Activated CD4-positive, alpha-beta memory T cell treated with anti-CD3 and anti-CD28 coated beads, Interleukin-2, amount 10 ng/mL, durations not matched to agents 7 days and 5 days (primary cell): ENCODE measurements at places on chromosomes 13 and 19.

- no peaks in the 10 kb centered on the region for H3K36me3 ChIP-seq
- no peak overlapping the region for H3K27ac ChIP-seq
- peaks cover 18% of the 10 kb centered on the region for H3K27me3 ChIP-seq
Observed at GRCh38 chr13:26988059-26988769, 183.4 kb downstream of the USP12 start.

- no peak for DNase-seq
- no peak overlapping the region for H3K4me3 ChIP-seq
- H3K36me3 ChIP-seq = peaks cover 14% of the 10 kb centered on the region
- H3K4me1 ChIP-seq = peaks cover 18% of the 10 kb centered on the region
- no peak overlapping the region for H3K27ac ChIP-seq
- H3K27me3 ChIP-seq = no peaks in the 10 kb centered on the region
Observed at GRCh38 chr19:14550201-14550754, 20.9 kb downstream of the TECR start.

GRCh38 chr13:50617134-50617721 lies 226.3 kb downstream of the DLEU7 start:
- no peaks in the 10 kb centered on the region for H3K36me3 ChIP-seq
- no peaks in the 10 kb centered on the region for H3K27me3 ChIP-seq
- no peak overlapping the region for H3K4me3 ChIP-seq
- no peak overlapping the region for H3K27ac ChIP-seq
- peaks cover 7% of the 10 kb centered on the region for H3K4me1 ChIP-seq

GRCh38 chr13:93183302-93183701 lies 43.3 kb upstream of the GPC6 start:
- no peak overlapping the region for H3K27ac ChIP-seq
- no peak overlapping the region for H3K4me3 ChIP-seq
- no peak for DNase-seq

DNA sequence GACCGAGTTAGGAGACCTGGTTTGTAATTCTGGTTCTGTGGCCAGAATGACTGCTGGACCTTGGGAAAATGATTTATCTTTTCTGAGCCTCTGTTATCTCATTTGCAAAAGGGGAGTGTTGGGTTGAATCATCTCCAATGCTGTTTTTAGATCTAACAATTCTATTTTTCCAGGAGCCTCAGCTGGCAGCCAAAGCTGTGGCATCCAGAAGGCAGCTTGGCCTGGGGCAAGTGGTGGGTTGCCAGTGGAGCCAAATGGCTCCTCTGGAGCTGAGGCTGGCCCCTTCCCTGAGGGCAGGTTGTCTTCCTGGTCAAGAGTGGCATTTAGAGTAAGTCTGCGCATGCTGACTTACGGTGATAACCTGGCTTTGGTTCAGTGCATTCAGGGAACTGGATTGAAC lies 21.3 kb downstream of the B3GLCT start:
- no peaks in the 10 kb centered on the region for H3K4me1 ChIP-seq
- no peaks in the 10 kb centered on the region for H3K27me3 ChIP-seq
- DNase-seq = no peak
- H3K4me3 ChIP-seq = no peak overlapping the region
- no peak overlapping the region for H3K27ac ChIP-seq
- no peaks in the 10 kb centered on the region for H3K36me3 ChIP-seq

GRCh38 chr13:95226476-95226875 lies 74.8 kb downstream of the ABCC4 start:
- no peak overlapping the region for H3K27ac ChIP-seq
- H3K36me3 ChIP-seq = no peaks in the 10 kb centered on the region
- peaks cover 20% of the 10 kb centered on the region for H3K4me1 ChIP-seq
- no peak overlapping the region for H3K4me3 ChIP-seq

- no peaks in the 10 kb centered on the region for H3K36me3 ChIP-seq
- no peaks in the 10 kb centered on the region for H3K27me3 ChIP-seq
- no peak overlapping the region for H3K4me3 ChIP-seq
- DNase-seq = no peak
Observed at GRCh38 chr19:33047422-33047821, 17.3 kb downstream of the RHPN2 start.

GRCh38 chr13:44619651-44620050 lies 43.5 kb upstream of the TSC22D1 start:
- no peaks in the 10 kb centered on the region for H3K36me3 ChIP-seq
- no peak for DNase-seq
- no peak overlapping the region for H3K4me3 ChIP-seq
- H3K27me3 ChIP-seq = peaks cover 4% of the 10 kb centered on the region

GRCh38 chr13:45137526-45137925 lies 17.2 kb downstream of the GTF2F2 start:
- H3K36me3 ChIP-seq = peaks cover 20% of the 10 kb centered on the region
- H3K4me3 ChIP-seq = no peak overlapping the region
- no peak for DNase-seq
- no peak overlapping the region for H3K27ac ChIP-seq

- DNase-seq = no peak
- H3K27ac ChIP-seq = no peak overlapping the region
- H3K27me3 ChIP-seq = no peaks in the 10 kb centered on the region
- peaks cover 6% of the 10 kb centered on the region for H3K4me1 ChIP-seq
Observed at GRCh38 chr19:13969897-13970296, 17.6 kb downstream of the DCAF15 start.

DNA sequence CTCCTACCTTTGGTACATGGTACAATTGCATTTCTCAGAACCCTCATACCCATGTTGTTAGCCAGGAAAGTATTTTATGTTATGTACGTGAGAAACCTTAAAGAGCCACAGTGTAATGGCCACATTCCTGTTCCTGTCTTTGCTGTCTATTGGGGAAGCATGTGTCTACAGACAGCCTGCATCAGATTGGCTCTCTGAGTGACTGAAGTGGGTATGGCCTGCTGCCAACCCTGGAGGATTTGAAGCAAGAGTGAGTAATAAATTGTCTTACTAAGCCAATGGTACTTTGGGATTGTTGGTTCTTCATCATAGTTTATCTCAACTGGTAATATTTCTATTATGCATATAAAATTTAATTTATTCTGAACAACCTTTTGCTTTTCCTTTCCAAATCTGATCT lies 574.1 kb downstream of the LMO7 start:
- H3K36me3 ChIP-seq = no peaks in the 10 kb centered on the region
- no peaks in the 10 kb centered on the region for H3K27me3 ChIP-seq
- no peak overlapping the region for H3K27ac ChIP-seq
- DNase-seq = no peak
- no peaks in the 10 kb centered on the region for H3K4me1 ChIP-seq

DNA sequence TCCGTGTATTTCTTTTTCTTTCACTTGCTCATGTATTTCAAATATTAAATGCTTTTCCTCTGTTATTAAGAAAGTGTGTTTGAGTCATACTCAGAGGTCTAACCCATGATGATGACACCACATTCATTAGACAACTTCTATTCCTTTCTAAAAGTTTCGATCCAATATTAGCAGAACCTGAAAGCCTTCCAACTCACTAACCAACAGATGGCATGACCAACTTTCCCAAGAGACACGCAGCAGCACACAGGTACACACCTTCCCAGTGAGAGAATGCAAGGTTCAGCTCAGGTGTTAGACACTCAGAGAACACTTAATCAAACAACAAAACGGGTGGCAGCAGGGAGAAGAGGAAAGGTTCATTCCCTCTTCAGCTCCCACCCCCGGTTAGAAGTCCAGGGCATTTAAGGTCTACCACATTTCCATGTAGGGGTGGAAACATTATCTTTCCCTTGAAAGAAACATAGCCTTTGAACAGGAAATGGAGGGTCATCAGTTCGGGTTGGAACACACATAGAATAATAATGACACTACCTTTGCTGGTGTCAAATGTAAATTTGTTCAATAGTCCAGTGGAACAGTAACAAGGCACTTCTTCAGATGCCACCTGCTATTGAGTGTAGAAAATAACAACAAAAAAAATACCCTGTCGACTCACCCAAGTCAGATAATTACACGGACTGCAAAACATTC lies 404.2 kb downstream of the COG6 start:
- no peaks in the 10 kb centered on the region for H3K36me3 ChIP-seq
- H3K4me1 ChIP-seq = peaks cover 25% of the 10 kb centered on the region
- no peaks in the 10 kb centered on the region for H3K27me3 ChIP-seq
- no peak for DNase-seq
- no peak overlapping the region for H3K27ac ChIP-seq

DNA sequence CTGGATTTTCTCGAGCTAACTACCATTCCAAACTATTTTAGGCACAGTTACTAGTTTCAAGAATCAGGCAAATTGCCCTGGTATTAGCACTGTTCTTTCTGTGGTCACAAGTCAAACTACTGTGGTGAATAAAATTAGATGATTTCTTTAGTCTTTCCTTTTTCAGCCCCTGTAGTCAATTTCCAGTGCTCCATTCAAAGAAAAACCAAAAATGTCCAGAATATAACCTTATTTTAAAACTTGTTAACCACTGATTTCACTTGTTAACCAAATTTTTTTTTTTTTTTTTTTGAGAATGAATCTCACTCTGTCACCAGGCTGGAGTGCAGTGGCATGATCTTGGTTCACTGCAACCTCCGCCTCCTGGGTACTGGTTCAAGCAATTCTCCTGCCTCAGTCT lies 50.6 kb upstream of the USPL1 start:
- peaks cover 18% of the 10 kb centered on the region for H3K4me1 ChIP-seq
- H3K27ac ChIP-seq = no peak overlapping the region
- H3K36me3 ChIP-seq = no peaks in the 10 kb centered on the region
- peaks cover 3% of the 10 kb centered on the region for H3K27me3 ChIP-seq

DNA sequence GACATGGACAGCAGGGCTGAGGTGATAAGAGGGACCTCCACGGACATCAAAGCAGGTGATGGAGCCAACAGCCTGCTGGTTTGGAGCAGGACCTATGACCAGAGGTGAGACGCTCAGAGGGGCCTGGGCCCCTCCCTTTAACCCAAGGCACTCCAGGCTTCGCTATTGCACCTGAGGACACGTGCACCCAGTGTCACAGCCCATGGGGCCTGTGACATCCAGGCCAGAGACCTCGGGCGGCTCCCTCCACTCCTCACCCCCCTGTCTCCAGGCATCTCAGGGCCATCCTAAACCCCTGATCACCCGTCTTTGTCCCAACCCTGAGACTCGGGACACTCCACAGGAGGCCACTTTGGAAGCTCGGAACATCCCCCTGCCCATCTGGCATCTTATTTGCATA lies 12.9 kb downstream of the ADGRE5 start:
- H3K4me1 ChIP-seq = peaks cover 14% of the 10 kb centered on the region
- no peak overlapping the region for H3K4me3 ChIP-seq
- no peaks in the 10 kb centered on the region for H3K27me3 ChIP-seq
- no peak for DNase-seq
- peaks cover 82% of the 10 kb centered on the region for H3K36me3 ChIP-seq

- H3K36me3 ChIP-seq = peaks cover 67% of the 10 kb centered on the region
- H3K4me1 ChIP-seq = peaks cover 6% of the 10 kb centered on the region
- H3K4me3 ChIP-seq = no peak overlapping the region
- DNase-seq = no peak
Observed at GRCh38 chr19:6822311-6822670, 49.8 kb downstream of the VAV1 start.

- no peak overlapping the region for H3K27ac ChIP-seq
- DNase-seq = no peak
- H3K27me3 ChIP-seq = no peaks in the 10 kb centered on the region
- peaks cover 10% of the 10 kb centered on the region for H3K36me3 ChIP-seq
- no peak overlapping the region for H3K4me3 ChIP-seq
Observed at GRCh38 chr19:10262771-10263170, 8.1 kb upstream of the ICAM1 start.

DNA sequence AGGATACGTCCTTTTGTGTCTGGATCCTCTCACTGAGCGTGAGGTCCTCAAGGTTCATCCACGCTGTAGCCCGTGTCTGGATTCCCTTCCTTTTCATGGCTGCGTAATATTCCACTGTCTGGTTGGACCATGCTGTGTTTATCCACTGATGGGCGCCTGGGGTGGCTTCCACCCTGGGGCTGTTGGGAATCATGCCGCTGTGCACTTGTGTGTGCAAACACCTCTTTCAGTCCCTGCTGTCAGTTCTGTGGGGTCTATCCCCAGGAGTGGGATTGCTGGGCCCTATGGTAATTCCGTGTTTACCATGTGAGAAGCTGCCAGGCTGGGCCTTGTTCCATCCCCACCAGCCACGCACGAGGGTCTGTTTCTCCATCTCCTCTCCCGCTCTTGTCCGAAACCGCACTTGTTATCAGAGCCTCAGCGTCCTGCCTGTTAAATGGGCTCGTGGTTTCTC lies 98.6 kb downstream of the GADD45B start:
- H3K4me1 ChIP-seq = peaks cover 3% of the 10 kb centered on the region
- DNase-seq = no peak
- H3K27me3 ChIP-seq = peaks cover 7% of the 10 kb centered on the region
- no peak overlapping the region for H3K4me3 ChIP-seq
- no peak overlapping the region for H3K27ac ChIP-seq
- no peaks in the 10 kb centered on the region for H3K36me3 ChIP-seq

DNA sequence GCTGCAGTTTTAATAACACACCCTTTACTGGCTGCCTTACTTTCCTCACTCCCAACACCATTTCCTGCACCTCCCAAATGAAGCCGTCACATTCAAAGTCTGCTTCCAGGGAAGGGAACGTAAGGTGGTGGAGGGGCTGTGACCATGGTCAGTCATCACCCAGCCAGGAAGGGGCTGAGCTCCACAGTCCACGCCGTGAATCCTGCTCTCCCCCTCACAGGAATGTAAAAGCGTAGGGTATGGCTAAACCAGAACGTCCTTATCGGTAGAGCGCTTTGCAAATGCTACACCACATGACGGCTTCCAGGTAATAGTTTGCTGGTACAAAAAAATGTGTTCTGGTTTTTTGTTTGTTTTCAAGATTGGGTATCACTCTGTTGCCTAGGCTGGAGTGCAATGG lies 7.0 kb downstream of the NUMBL start:
- no peak overlapping the region for H3K4me3 ChIP-seq
- peaks cover 6% of the 10 kb centered on the region for H3K36me3 ChIP-seq
- H3K27ac ChIP-seq = no peak overlapping the region

GRCh38 chr13:21075011-21075378 lies 13.6 kb upstream of the LATS2 start:
- H3K4me3 ChIP-seq = peak overlapping the region; percentile 69
- no peaks in the 10 kb centered on the region for H3K36me3 ChIP-seq
- H3K27ac ChIP-seq = peak overlapping the region; percentile 78
- H3K27me3 ChIP-seq = peaks cover 7% of the 10 kb centered on the region
- H3K4me1 ChIP-seq = peaks cover 40% of the 10 kb centered on the region

- peaks cover 49% of the 10 kb centered on the region for H3K36me3 ChIP-seq
- DNase-seq = no peak
- no peak overlapping the region for H3K4me3 ChIP-seq
- no peaks in the 10 kb centered on the region for H3K4me1 ChIP-seq
- H3K27ac ChIP-seq = no peak overlapping the region
Observed at GRCh38 chr19:19342086-19343015, 21.7 kb downstream of the MAU2 start.

- peaks cover 33% of the 10 kb centered on the region for H3K4me1 ChIP-seq
- H3K36me3 ChIP-seq = peaks cover 5% of the 10 kb centered on the region
- peak; percentile 60 for DNase-seq
- no peaks in the 10 kb centered on the region for H3K27me3 ChIP-seq
- peak overlapping the region; percentile 72 for H3K4me3 ChIP-seq
Observed at GRCh38 chr13:99605420-99606323, 104.4 kb downstream of the TM9SF2 start.
